ENCODE measurements at places on chromosomes 12 and 14. TPM values are rescaled to one million over a fixed set of nuclear protein-coding genes. Genes with fewer than 3 reads are reported as not detected.

GRCh38 chr12:102107970-102108369, 11.9 kb downstream of the NUP37 start:
- DNase-seq: no peak

DNA sequence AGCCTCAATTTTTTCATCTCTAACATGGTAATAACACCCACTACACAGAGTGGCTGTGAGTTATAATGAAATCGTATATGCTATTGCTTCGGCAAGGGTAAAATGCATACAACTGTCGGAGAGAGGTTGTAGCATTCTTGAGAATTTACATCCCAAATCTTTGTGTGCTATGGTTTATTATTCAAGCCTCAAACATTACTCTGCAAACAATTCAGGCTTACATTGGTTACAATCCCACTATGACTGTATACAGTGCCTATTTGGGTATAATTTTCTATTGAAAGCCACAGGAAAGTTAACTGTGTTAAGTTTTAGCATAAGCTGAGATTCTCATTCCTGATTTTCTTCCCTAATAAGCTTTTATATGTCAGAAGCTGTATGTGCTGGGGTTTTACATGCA, 20.6 kb downstream of the SLC35F4 start:
- no peak for DNase-seq

GRCh38 chr12:71220260-71220659, 62.5 kb upstream of the TSPAN8 start:
- peak; percentile 62 for DNase-seq

The SCARB1 gene
- polyA plus RNA-seq: 31.8 TPM
